ENCODE measurements at places on chromosomes 13 and 19. TPM values are rescaled to one million over a fixed set of nuclear protein-coding genes. Genes with fewer than 3 reads are reported as not detected.

- no peak for DNase-seq
Observed at GRCh38 chr13:48510698-48511097, 22.2 kb downstream of the RCBTB2 start.

ALOX5AP gene
- total RNA-seq = 54.0 TPM

GRCh38 chr13:41603917-41604316 lies 146.6 kb downstream of the RGCC start:
- DNase-seq = no peak

- no peak for DNase-seq
Observed at GRCh38 chr13:64993514-64994164, 2236.5 kb downstream of the PCDH9 start.

ZNF724 gene
- total RNA-seq = 6.1 TPM

DNA sequence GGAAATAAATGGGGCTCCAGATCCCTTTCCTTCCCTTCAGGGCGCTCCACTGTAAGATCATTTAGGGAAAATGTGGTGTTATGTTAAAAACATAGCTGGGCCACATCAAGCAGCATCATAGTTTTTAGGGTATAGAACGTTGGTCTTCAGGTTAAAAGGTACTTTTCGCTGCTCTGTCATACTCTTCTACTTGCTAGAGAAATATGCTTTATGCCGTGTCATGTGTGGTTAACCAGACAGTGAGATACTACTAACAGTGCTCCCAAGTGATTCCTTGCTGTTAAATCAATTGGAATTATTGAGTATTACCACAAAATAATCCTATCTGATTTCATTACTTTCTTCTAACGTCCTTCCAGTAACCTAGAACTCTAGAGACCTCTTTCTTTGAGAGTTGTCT lies 1.1 kb upstream of the NDFIP2 start:
- DNase-seq = no peak

C19orf81 gene
- not detected for total RNA-seq

- DNase-seq = no peak
Observed at GRCh38 chr13:75173457-75174356, 308.3 kb downstream of the TBC1D4 start.

DNA sequence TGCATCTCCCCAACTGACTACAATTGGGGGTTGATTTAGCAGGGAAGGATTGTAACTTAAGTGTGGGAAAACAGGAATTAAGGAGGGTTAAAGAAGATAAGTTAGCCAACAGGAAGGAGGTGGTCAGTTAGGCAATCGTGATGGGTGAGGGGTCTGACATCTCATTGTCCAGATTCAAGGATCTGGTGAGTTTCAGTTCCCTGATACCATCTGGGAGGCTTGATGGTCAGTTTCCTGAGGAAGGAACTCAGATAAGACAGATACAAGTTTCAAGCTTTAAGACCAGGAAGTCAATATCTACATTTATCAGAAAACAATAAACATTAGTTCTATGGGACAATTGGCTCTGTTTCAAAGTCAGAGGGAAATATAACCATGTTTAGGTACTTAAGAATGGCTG lies 601.8 kb downstream of the SLITRK6 start:
- no peak for DNase-seq

- no peak for DNase-seq
Observed at GRCh38 chr13:100811024-100811865, 136.7 kb upstream of the TMTC4 start.

TPTE2 gene
- not detected for total RNA-seq

CGB8 gene
- not detected for total RNA-seq

DNA sequence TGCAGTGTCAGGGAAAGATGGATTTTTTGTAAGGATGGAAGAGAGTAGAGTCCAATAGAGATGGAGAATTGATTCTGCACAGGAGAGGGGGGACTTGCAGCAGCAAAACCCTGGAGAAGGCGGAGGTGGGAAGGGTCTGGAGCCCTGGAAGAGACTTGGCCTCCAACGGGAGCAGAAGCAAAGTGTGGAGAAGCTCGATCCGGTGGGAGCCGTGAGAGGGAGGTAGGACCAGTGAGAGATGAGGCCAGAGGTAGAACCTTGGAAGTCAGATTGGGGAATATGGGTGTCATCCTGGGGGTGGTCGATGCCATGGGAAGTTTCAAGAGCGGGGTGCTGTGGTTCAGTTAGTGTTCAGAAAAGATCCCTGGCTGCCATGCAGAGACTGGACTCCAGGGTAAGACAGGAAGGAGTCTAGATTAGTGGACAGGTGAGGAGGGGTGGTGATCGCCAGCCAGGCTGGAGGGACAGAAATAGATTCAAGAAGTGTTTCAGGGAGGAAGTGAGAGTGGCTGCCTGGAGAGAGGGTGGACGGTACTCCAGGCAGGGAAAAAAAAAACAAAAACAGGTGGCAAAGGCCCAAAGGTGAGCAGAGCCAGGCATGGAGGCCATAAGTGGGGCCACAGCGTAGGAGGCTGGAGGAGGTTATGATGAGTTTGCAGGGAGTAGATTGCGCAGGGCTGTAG lies 2.6 kb downstream of the PPP5C start:
- DNase-seq = no peak

GRCh38 chr19:7550987-7551761 lies 15.7 kb downstream of the PNPLA6 start:
- peak; percentile 56 for DNase-seq

TMPRSS9 gene
- not detected for total RNA-seq
